ENCODE measurements at places on chromosomes 7 and 10.
A peak's percentile ranks its signal among the peaks of the same experiment; 100 is the strongest.

GRCh38 chr7:102273749-102274712 lies 12.6 kb upstream of the SH2B2 start:
- peak overlapping the region; percentile 58 for H3K27ac ChIP-seq
- H3K27me3 ChIP-seq: no peaks in the 10 kb centered on the region

DNA sequence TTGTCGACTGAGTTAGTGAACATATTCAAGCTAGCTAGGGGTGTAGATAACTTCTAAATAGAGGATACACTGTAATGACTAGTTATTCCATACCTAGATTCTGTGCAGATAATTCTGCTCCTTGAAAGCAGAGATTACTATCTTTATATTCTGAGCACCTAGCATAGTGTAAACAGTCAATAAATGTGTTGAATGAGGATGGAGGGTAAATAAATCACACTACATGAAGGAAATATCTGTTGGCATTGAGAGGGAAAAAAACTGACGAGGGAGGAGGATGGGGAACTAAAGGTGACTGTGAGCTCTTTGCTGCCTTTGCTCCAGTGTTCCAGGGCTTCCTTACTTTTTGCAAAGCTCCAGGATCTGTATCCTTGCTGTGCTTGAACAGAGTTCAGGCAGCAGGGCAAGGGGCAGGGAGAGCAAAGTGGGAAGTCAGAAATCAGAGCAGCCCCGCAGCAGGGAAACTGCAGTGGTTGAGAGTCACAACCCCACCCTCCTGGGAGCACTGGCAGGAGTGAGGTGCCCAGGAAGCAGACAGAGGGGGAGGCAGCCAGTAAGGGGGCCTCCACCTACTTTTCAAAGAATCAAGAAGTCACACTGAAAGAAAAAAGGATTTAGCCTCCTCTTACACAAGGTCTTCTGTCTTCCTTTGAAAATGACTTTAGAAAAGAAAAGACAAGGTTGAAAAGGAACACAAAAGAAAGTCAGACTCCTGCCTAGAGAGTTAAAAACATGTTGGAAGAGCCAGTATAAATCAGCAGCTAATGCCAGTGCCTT lies 71.8 kb upstream of the LRRN3 start:
- H3K4me1 ChIP-seq: 0 out of 2 replicates have a peak, but pooled peaks cover 6% of the 10 kb centered on the region
- H3K27me3 ChIP-seq: no peaks in the 10 kb centered on the region
- no peaks in the 10 kb centered on the region for H3K36me3 ChIP-seq
- no peak for DNase-seq
- H3K27ac ChIP-seq: no peak overlapping the region

DNA sequence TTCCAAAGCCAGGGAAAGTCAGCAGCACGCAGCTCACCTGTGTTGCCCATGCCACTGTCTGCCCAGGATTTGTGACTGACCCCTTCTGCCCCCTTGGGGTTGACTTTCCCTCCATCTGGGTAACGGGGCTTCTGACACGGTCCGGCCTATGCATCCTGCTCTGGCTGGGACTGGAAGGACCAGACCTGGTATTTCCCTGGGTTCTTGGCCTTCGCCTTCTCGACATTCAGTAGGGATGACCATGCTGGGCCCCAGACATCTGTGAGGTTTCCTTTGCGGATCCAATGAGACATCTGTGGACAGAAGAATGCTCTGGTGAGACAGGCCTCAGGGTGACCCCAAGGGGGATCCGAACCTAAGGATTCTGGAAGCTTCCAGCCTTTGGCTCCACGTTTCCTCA lies 34.2 kb upstream of the ZNF716 start:
- H3K36me3 ChIP-seq: no peaks in the 10 kb centered on the region
- H3K4me3 ChIP-seq: no peak overlapping the region
- no peak for DNase-seq
- no peak overlapping the region for H3K27ac ChIP-seq
- H3K27me3 ChIP-seq: no peaks in the 10 kb centered on the region

DNA sequence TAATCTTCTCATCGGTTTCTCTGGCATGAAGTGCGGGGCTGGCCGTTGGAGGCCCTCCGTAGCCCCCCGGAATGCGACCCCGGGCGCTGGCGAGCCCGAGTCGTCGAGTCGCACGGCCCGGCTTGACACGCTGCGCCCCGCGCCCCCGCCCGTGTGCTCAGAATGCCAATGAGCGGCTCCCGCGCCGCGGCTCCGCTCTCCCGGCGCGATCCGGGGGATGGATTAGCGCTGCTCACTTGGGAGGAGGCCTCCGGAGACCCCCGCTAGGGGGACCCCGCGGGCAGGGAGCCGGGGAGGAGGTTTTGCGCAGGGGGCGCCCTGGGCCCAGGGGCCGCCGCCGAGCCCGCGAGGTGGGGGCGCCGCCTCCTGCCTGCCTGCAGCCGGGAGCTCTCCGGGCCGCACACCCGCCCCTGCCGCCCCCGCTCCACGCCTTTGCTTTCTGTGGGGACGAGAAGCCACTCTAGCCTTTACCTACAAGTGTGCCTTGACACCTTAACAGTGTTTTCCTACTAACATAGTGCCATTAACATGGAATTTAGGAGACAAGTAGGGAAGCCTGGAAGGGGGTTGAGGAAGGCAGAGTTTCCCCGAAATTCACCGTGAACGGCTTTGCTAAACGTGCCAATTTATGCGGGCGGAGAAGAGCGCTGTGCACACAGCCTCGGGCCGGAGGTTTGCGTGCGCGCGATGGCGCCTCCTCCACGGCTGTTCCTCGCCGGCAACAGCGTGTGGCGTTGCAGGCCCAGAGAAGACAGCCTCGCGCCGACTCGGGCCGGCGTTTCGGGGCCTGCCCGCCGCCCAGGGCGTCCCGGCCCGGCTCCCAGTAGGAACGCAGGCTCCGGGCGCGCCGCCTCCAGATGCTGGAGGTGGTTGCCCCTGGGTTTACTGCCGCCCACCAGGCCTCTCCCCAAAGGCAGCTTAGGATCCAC lies 7.1 kb downstream of the SHH start:
- peaks cover 31% of the 10 kb centered on the region for H3K4me1 ChIP-seq
- no peak overlapping the region for H3K27ac ChIP-seq
- no peaks in the 10 kb centered on the region for H3K36me3 ChIP-seq
- H3K4me3 ChIP-seq: no peak overlapping the region
- no peak for DNase-seq

- H3K4me1 ChIP-seq: no peaks in the 10 kb centered on the region
- H3K4me3 ChIP-seq: no peak overlapping the region
- H3K27ac ChIP-seq: no peak overlapping the region
Observed at GRCh38 chr7:159175792-159176191, 31.1 kb upstream of the VIPR2 start.

All from HepG2 (cell line).